ENCODE measurements at places on chromosomes 13 and 19. TPM values are rescaled to one million over a fixed set of nuclear protein-coding genes. Genes with fewer than 3 reads are reported as not detected.

GRCh38 chr13:59834801-59835200, 328.9 kb downstream of the DIAPH3 start:
- peak; percentile 41 for DNase-seq

DNA sequence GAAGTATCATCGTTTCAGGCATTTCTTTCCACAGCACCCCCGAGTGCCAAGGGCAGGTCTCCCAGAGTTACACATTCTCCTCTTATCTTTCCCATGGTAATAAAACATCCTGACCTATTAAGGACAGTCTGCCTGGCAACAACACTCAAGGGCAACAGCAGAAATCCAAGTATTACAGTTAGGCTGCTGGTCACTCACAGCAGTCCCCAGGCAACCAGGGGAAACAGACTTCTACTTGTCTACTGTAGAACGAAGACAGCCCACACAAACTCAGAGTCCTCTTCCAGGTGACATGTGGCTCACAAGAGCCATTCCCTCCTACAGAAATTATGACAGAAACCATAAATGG, 24.3 kb downstream of the RCBTB1 start:
- DNase-seq, result no peak

DNA sequence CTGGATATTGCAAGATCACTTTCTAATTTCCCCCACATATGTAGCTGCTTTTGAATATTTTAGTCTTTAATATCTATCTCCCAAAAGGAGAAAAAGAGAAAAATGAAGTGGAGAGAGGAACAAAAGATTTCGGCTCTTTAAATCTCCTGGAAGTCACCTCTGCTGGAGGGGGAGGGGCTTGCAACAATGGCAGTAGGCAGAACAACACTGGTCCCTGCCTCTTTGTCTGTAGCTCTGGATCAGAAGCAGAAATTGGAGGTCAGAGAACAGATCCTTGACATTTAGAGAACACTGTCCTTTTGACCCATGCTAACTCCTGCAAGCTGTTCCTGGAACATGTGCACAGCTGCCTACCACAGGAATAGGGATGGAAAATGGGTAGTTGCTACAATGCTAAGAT, 86.7 kb upstream of the GPR12 start:
- DNase-seq, result no peak

- DNase-seq, result no peak
Observed at GRCh38 chr19:51098365-51099046, 9.7 kb downstream of the CTU1 start.

The NACC1 gene
- 2.6 TPM for polyA plus RNA-seq

Data from GM23248 (cell line).